Globus pallidus (tissue), 1 donor: ENCODE measurements at places on chromosomes 6 and 20.
A peak's percentile ranks its signal among the peaks of the same experiment; 100 is the strongest.

- no peak for DNase-seq
Observed at GRCh38 chr6:157092736-157093135, 230.6 kb downstream of the TMEM242 start.

- DNase-seq = no peak
Observed at GRCh38 chr6:97969065-97969464, 686.0 kb upstream of the MMS22L start.

DNA sequence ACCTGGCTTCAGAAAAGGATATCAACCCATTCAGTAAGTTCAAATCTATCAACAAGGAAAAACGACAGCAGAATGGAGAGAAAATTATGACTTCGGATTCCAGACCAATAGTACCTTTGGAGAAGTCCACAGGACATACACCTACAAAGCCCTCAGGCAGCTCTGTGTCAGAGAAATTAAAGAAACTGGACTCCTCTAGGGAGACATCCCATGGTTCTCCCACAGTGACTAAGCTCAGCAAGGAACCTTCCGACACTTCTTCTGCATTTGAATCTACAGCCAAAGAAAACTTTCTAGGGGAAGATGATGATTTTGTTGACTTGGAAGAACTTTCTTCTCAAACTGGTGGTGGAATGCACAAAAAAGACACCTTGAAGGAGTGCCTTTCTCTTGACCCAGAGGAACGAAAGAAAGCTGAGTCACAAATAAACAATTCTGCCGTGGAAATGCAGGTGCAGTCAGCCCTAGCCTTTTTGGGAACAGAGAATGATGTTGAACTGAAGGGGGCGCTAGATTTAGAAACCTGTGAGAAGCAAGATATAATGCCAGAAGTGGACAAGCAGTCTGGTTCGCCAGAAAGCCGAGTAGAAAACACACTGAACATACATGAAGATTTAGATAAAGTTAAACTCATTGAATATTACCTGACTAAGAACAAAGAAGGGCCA is 67.4 kb upstream of the HINT3 start:
- DNase-seq = no peak

- no peak for DNase-seq
Observed at GRCh38 chr20:10487142-10488136, 52.3 kb downstream of the SLX4IP start.

- DNase-seq = no peak
Observed at GRCh38 chr6:159985296-159985945, 16.5 kb downstream of the IGF2R start.

GRCh38 chr6:84224251-84224650 is 3.2 kb downstream of the CEP162 start:
- DNase-seq = no peak

DNA sequence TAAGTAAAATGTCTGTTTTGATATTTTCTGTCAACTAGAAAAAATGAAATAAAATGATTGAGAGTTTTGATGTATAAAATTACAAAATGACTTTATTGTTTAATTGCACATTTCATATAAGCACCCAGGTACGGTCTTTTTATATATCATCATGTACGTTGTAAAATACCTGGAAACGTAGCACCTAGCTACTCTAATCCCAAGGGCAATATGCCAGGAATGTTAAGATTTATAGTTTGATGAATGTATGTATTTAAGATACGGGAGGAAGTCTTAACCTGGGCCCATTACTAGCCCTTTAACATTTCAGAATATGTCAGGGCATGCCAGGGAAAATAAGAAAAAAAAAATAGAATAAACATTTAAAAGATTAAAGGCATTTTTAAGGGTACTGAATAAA is 490.9 kb upstream of the NRSN1 start:
- DNase-seq = no peak

DNA sequence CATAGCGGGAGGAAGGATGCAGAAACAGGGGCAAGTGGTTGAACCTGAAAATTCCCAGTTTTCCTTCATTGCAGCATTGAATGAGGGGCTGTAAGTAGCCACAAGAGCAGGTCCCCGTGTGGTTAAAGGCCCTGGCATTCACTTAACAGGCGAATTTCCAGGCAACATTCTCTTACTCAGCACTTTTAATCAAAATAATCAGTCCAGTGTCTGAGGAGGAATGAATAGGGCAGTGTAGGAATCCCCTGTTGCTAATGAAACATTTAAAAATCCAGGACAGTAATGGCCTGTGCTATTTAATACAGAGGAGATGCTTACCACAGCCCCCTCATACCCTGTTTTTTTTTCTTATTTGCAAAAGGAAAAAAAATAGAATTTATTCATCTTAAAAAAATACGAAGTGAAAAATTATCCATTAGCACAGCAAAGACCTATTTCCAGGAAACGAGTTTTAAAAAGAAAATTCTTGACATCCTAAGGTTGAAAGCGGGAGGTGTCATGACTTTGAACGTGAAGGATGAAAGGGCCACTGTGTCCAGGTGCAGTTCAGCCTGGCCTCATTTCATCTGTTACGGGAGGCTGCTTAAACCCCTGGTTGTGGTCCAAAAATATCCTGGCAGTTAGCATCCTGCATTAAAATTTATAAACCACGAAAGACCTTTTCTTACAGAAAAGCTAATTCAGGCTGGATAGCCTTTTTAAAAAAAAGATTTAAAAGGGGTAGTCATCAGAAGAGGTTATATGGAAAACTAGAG is 20.2 kb downstream of the MYLK4 start:
- peak; percentile 53 for DNase-seq

- DNase-seq = no peak
Observed at GRCh38 chr6:84356907-84357306, 129.5 kb upstream of the CEP162 start.

GRCh38 chr6:45201484-45201883 is 126.6 kb upstream of the RUNX2 start:
- DNase-seq = no peak

DNA sequence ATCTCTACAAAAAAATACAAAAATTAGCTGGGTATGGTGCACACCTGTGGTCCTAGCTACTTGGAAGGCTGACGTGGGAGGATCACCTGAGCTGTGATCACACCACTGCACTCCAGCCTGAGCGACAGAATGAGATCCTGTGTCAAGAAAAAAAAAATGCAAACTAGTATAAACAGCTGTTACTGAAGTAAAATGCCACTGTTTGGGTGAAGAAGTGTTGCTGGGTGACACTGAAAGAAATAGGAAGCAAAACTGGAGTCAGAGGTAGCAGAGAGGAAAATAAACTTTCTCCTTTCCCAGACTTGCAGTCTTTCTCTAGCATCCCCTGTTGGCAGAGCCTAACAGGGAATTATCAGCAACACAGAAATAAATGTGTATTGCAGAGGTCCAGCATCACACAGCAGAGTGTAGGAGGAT is 241.2 kb upstream of the PREP start:
- DNase-seq = no peak

DNA sequence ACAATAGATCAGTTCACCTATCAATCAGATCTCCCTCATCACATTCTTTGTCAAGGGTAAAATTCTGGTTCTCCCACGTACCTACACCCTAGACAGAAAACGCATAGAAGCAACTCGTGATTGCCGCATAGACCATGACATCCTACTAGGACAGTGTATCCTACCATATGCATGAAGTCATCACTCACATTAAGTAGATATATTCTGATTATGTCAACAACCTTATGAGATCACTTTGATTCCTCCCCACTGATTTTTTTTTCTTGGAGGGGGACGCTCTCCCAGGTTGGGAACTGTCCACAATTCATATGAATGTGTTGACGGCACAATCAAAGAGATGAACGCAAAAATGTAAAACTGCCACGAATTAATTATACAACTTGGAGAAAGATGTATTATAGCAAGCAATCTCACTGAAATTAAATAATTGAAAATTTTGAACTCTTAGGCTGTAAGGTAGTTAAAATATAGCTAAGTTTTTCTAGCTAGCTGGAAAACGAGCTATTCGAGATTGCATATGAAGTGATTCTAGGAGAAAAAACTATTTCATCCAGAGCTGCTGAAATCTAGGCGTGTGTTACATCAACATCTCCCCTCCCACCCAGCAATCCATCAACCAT is 82.5 kb upstream of the CCDC28A start:
- no peak for DNase-seq

DNA sequence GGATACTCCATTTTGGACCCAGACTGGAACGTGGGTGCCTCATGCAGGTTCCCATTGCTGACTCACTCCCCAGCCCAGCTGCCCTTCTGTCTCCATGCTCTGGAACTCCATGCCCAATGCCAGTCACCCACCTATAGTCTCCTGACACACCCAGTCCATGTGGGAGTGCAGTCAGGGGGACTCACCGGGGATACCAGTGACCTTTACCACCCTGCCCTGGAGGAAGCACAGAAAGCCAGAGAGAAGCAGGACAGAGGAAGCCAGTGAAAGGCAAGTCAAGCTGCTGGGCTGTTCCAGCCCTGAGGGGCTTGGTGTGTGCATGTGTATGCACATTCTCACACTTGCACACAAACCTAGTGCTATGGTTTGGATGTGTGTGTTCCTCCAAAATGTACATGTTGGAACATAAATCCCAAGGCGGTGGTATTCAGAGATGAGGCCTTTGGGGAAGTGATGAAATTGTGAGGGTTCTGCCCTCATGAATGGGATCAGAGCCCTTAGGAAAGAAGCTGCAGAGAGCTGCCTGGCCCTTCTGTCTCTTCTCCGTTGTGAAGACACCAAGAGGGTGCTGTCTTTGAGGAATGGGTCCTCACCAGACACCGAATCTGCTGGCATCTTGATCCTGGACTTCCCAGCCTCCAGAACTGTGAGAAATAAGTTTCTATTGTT is 121.4 kb upstream of the MAFB start:
- DNase-seq = no peak
